Hair follicular keratinocyte (primary cell): ENCODE measurements at places on chromosomes 6 and 20. TPM values are rescaled to one million over a fixed set of nuclear protein-coding genes. Genes with fewer than 3 reads are reported as not detected.

RNGTT gene
- 13.8 and 14.5 TPM in 2 replicates for total RNA-seq

TXLNB gene
- not detected in 2 replicates for total RNA-seq

ENPP1 gene
- 0.08 and 0.30 TPM in 2 replicates for total RNA-seq

HLA-DRA gene
- not detected in 2 replicates for total RNA-seq

NOX3 gene
- total RNA-seq: not detected in 2 replicates

ARMC12 gene
- total RNA-seq: 0.23 TPM in 1 of 2 replicates, not detected in the other

ASIP gene
- not detected in 2 replicates for total RNA-seq

ZBTB12 gene
- 0.30 and 0.39 TPM in 2 replicates for total RNA-seq

DEF6 gene
- 41.9 and 52.8 TPM in 2 replicates for total RNA-seq

ZNF165 gene
- 3.0 and 4.7 TPM in 2 replicates for total RNA-seq

CDH4 gene
- 2.2 and 9.3 TPM in 2 replicates for total RNA-seq

FAM162B gene
- total RNA-seq: 0.08 TPM in 1 of 2 replicates, not detected in the other

SLC22A23 gene
- total RNA-seq: 8.6 and 12.7 TPM in 2 replicates

C6orf52 gene
- total RNA-seq: 1.0 and 3.1 TPM in 2 replicates

TMC2 gene
- total RNA-seq: not detected in 2 replicates

PBOV1 gene
- total RNA-seq: not detected in 2 replicates

PRRT1 gene
- total RNA-seq: not detected in 2 replicates

PLCB4 gene
- 2.1 and 3.1 TPM in 2 replicates for total RNA-seq

NFKBIL1 gene
- 12.2 and 29.0 TPM in 2 replicates for total RNA-seq

CSTF1 gene
- total RNA-seq: 20.5 and 35.5 TPM in 2 replicates

ZBTB2 gene
- 8.9 and 9.9 TPM in 2 replicates for total RNA-seq

OR12D2 gene
- not detected in 2 replicates for total RNA-seq

MAP7 gene
- total RNA-seq: 17.7 and 20.7 TPM in 2 replicates

DOK5 gene
- total RNA-seq: not detected in 2 replicates

SEMG1 gene
- total RNA-seq: not detected in 2 replicates

MAFB gene
- 0.16 and 0.65 TPM in 2 replicates for total RNA-seq

ERVFRD-1 gene
- total RNA-seq: not detected in 2 replicates

TULP1 gene
- total RNA-seq: not detected in 2 replicates

INSM1 gene
- not detected in 2 replicates for total RNA-seq

RAD21L1 gene
- not detected in 2 replicates for total RNA-seq

TFAP2A gene
- 28.4 and 29.2 TPM in 2 replicates for total RNA-seq

PTK6 gene
- 16.7 and 28.0 TPM in 2 replicates for total RNA-seq

CLDN20 gene
- not detected in 2 replicates for total RNA-seq

TSHZ2 gene
- total RNA-seq: 0.84 and 4.2 TPM in 2 replicates

GJA10 gene
- total RNA-seq: not detected in 2 replicates

NFATC2 gene
- not detected in 2 replicates for total RNA-seq

SESN1 gene
- 15.8 and 16.3 TPM in 2 replicates for total RNA-seq

PKIB gene
- total RNA-seq: 0.87 and 1.1 TPM in 2 replicates

KCNK17 gene
- total RNA-seq: not detected in 2 replicates

MDFI gene
- 415 and 464 TPM in 2 replicates for total RNA-seq

GNRH2 gene
- 1.3 TPM in 1 of 2 replicates, not detected in the other for total RNA-seq

ISM1 gene
- 1.0 and 4.4 TPM in 2 replicates for total RNA-seq

SNRPB gene
- total RNA-seq: 488 and 776 TPM in 2 replicates

HSPA1L gene
- 0.53 and 0.62 TPM in 2 replicates for total RNA-seq

SAMD5 gene
- 1.7 and 1.8 TPM in 2 replicates for total RNA-seq

PNRC1 gene
- total RNA-seq: 25.0 and 54.0 TPM in 2 replicates

CITED2 gene
- total RNA-seq: 16.7 and 22.8 TPM in 2 replicates

PRICKLE4 gene
- 1.3 and 1.4 TPM in 2 replicates for total RNA-seq

THBD gene
- 16.9 and 30.9 TPM in 2 replicates for total RNA-seq

CDYL gene
- 13.1 TPM in 2 replicates for total RNA-seq

GSTA3 gene
- not detected in 2 replicates for total RNA-seq

FNDC1 gene
- 0.08 TPM in 1 of 2 replicates, not detected in the other for total RNA-seq

ZNF512B gene
- 5.4 and 6.8 TPM in 2 replicates for total RNA-seq

SAPCD1 gene
- 0.70 and 1.5 TPM in 2 replicates for total RNA-seq

DPPA5 gene
- not detected in 2 replicates for total RNA-seq
